Midbrain (tissue), 1 donor: ENCODE measurements at places on chromosomes 12 and 14.

DNA sequence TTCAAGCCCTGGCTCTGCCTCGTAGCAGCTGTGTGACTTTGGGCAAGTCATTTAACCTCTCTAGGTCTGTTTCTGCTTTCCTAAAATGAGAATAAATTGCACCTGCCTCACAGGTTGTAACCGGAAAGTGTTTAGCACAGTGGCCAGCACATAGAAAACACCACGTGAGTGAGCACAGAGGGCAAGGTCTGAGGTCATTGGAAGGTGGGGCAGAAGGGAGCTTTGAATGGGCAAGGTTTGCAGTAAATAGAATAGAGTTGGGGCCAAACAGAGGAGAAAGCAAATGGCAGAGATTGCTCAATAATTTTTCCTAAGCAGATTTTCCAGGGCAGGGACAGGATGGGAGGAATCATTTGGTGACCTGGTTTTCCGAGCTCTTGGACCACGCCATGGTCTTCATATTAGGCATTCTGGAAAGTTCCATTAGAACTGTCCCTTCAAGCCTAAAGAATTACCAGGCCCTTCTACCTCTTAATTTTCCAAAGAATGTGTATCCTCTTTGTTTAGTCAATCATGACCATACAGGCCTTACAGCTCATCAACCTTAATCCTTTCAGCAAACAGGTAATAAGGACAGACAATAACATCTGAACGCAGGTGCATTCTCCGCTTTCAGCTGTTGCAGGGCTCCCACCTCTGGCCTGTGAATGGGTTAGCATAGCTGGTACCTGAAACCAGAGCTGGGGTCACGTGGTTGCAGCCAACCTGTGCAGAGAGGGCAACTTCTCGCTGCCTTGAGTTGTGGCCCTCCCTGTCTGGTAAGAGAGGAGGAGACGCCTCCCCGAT, 53.8 kb downstream of the VWF start:
- DNase-seq = no peak

- no peak for DNase-seq
These were observed 58.1 kb upstream of the KITLG start for GRCh38 chr12:88638388-88638787.

- DNase-seq = no peak
These were observed 83.5 kb downstream of the PPHLN1 start for GRCh38 chr12:42409471-42409870.

- no peak for DNase-seq
These were observed 7.3 kb downstream of the TTC7B start for GRCh38 chr14:90808759-90809529.

GRCh38 chr12:108457734-108458361, 57.2 kb upstream of the FICD start:
- DNase-seq = no peak

DNA sequence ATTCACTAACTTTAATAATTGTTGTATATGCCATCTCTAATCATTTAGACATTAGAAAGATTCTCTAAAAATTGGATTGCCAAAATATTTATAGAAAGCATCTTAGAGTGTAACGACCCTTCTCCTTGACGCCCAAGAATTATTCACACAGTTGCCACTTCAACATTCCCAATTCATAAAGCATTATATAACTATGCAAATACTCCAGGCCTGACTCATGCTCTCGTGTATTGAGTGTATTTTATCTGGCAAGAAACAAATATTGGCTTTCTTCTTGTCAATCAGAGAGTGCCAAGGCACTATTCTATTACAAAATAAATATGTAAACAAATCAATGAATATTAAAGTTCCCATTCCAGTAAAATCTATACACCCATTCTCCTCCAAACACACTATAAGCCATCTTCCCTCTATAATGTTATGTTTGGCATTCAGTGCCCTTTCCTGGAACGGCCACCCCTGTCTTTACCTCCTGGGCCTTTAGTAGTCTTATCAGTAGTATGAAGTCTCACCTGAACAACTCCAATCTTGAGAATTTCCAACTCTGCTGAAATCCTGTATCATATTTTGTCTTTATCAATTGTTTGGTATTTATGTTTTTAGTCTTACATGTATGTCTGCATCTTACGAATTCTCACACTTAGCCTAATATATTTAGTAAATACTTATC, 182.6 kb downstream of the PIK3C2G start:
- no peak for DNase-seq

DNA sequence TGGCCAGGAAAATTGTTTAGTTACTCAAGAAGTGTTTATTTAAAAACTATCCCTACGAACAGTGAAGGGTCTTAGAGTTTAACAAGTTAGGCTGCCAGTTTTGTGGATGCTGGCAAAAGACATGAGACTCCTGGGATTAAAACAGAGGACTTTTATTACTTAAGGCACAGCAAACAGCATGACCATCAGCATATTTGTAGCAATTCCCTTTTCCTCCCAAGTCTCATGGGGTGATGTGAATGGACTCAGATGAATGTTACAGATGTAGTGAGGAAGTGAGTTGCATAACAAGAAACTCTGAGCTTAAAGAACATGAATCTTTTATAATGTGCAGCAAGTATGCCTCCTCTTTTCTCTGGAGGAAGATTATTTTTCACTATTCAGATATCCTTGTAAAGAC, 695.8 kb downstream of the RPS29 start:
- no peak for DNase-seq

- DNase-seq = no peak
These were observed 109.4 kb downstream of the ARF6 start for GRCh38 chr14:50001999-50002925.

DNA sequence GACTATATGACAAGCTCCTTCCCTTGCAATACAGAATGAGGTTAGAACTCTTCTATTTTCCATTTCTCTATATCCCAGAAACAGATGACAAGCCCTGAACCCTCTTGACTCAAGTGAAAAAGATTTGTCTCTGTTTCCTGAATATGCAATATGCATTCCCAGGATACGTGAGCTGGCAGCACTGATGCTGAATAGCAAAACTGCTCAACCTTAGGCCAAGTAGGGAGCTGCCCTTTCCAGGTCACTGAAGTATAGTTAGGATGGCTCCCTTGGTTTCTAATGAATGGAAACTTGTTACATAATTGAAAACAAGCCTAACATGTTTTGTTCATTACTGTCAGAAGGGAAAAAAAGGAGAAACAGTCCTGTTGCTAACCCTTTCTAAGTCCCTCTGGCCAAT, 47.9 kb upstream of the PLEKHG7 start:
- no peak for DNase-seq
